Suprapubic skin (tissue), 4 donors: ENCODE measurements at places on chromosomes 12 and 14. TPM values are rescaled to one million over a fixed set of nuclear protein-coding genes. Genes with fewer than 3 reads are reported as not detected.
A peak's percentile ranks its signal among the peaks of the same experiment; 100 is the strongest.

Gene GUCY2C
- 0.11 TPM for total RNA-seq

Gene CCDC196
- total RNA-seq = not detected

Gene EPYC
- not detected for total RNA-seq

Gene IL31
- not detected for total RNA-seq

Gene KRT2
- 1,598 TPM for total RNA-seq

Gene TSPAN11
- 0.64 TPM for total RNA-seq

Gene TRHDE
- 0.89 TPM for total RNA-seq

Gene CPM
- 92.0 TPM for total RNA-seq

Gene RAD9B
- 0.47 TPM for total RNA-seq

Gene PRKD1
- total RNA-seq = 3.9 TPM

DNA sequence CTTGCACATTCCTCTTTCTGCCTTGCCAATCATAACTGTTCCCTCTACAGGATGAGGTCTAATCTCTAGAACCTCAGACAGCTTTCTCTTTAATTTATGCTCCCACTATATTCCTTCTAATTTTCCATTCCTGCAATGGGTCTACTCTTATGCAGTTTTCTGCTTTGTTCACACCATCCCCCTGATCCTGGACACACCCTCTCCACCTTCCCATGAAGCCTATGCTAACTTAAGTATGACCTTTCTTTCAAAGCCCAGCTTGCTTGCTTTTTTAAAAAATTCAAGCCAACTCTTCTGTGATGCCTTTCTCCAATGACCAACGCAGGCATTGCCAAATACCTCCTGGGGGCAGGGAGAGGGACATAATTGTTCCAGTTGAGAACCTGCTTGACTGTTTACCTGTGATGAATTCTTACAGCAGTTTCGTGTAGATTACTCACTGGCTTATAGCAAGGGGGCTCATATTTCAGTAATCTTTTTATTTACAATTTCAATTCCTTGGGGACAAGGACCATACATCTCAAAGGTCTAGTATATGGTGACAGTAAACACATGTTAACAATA is 7.8 kb downstream of the SLC38A1 start:
- no peak overlapping the region for H3K4me3 ChIP-seq
- H3K27ac ChIP-seq = no peak overlapping the region
- H3K4me1 ChIP-seq = peaks cover 43% of the 10 kb centered on the region

DNA sequence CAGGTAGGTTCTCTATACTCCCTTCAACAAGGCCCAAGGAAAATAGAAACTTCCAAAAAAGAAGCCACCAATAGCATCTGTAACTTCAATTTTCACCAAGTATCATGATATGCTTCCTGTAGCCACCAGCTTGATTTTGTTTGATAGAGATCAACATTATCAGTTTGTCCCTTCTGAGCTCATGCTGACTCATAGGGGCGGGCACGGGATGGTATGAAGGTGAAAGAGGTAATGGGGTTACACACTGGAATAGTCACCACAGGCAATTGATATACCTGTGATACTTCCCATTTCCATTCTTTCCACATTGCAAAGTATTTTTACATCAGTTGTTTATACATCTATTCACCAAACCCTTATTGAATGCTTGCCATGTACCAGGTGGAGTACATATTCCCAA is 134.1 kb downstream of the KCNA5 start:
- no peaks in the 10 kb centered on the region for H3K36me3 ChIP-seq
- DNase-seq = no peak
- no peaks in the 10 kb centered on the region for H3K4me1 ChIP-seq
- H3K27ac ChIP-seq = no peak overlapping the region

- H3K4me3 ChIP-seq = no peak overlapping the region
- DNase-seq = no peak
- peaks cover 86% of the 10 kb centered on the region for H3K36me3 ChIP-seq
- no peak overlapping the region for H3K27ac ChIP-seq
These were observed 34.8 kb upstream of the MAPKAPK5 start for GRCh38 chr12:111807232-111807631.

DNA sequence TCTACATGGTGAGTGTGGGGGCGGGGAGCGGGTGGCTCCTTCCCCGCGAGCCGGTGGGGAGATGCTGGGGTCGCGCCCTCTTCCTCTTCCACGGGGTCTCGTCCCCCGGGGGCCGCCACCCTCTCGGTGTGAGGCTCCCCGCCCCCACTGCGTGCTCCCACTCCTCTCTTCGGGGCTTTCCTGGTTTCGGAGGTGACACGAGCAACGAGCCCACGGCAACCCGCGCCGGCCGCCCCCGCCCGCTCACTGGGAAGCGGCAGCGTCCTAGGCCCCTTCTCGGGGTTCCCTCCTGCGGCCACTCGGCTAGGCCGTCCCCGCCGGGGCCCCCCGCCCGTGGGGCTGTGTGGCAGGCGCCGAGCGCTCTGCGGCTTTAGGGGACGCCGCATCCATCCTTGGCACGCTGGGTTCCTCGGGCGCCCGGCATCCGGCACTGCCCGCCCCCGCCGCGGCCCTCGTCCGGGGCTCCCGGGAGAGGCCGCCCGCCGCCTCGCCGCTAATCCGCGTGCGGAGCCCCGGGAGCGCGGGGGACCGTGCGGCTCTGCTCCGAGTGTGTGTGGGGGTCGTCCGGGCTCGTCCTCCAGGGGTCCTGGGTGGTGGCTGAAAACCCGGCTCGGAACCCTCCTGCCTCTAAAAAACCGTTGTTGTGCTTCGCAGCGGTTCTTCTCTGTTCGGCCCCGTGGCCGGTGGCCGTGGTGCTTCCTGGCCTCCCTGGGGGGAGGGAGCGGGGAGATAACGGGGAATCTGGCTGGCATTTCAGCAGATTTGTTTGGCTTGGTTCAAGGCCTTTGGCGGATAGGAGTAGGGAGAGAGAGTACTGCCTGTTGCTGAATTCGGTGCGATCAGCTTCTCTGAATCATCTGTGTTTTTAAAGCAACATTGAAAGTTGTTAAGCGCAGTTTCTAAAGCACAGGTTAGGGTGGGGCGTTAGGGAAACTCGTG is 1.0 kb downstream of the PCNX1 start:
- peak overlapping the region; percentile 96 for H3K27ac ChIP-seq
- DNase-seq = peak; percentile 81
- peak overlapping the region; percentile 100 for H3K4me3 ChIP-seq
- H3K4me1 ChIP-seq = peaks cover 48% of the 10 kb centered on the region
- no peaks in the 10 kb centered on the region for H3K27me3 ChIP-seq

GRCh38 chr12:2756756-2757155 is 38.0 kb upstream of the FKBP4 start:
- DNase-seq = no peak
- peaks cover 2% of the 10 kb centered on the region for H3K27me3 ChIP-seq
- H3K4me1 ChIP-seq = peaks cover 3% of the 10 kb centered on the region

- no peak overlapping the region for H3K4me3 ChIP-seq
- H3K27ac ChIP-seq = no peak overlapping the region
- DNase-seq = no peak
- no peaks in the 10 kb centered on the region for H3K27me3 ChIP-seq
These were observed 124.2 kb upstream of the PLEKHA5 start for GRCh38 chr12:19005257-19005801.

- no peak overlapping the region for H3K4me3 ChIP-seq
- H3K27ac ChIP-seq = no peak overlapping the region
- H3K27me3 ChIP-seq = no peaks in the 10 kb centered on the region
- no peaks in the 10 kb centered on the region for H3K36me3 ChIP-seq
These were observed 16.0 kb downstream of the PROX2 start for GRCh38 chr14:74859757-74860552.

DNA sequence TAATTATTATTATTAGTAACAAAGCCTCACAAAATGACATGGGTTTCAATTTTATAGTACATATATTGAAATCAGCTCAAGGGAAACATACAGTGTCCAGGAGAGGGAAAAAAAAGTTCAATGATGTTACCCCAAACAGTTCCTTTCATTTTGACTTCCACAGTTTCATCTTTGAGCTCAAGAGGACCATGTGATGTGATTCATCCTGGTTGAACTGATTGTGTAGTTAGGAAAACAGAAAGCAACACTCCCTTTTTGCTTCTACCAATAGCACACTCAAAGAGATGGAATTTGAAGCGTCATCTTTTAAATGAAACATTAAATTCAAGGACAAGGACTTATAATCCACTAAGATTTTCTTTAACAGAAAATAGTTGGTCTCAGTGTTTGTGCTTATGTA is 461.0 kb downstream of the FOXG1 start:
- DNase-seq = no peak
- no peak overlapping the region for H3K27ac ChIP-seq
- no peak overlapping the region for H3K4me3 ChIP-seq
- no peaks in the 10 kb centered on the region for H3K4me1 ChIP-seq
- H3K36me3 ChIP-seq = no peaks in the 10 kb centered on the region

GRCh38 chr14:99513183-99513694 is 32.0 kb downstream of the CCNK start:
- no peak overlapping the region for H3K27ac ChIP-seq
- H3K27me3 ChIP-seq = no peaks in the 10 kb centered on the region
- H3K36me3 ChIP-seq = peaks cover 67% of the 10 kb centered on the region
- DNase-seq = peak; percentile 76
- peaks cover 15% of the 10 kb centered on the region for H3K4me1 ChIP-seq
- no peak overlapping the region for H3K4me3 ChIP-seq

DNA sequence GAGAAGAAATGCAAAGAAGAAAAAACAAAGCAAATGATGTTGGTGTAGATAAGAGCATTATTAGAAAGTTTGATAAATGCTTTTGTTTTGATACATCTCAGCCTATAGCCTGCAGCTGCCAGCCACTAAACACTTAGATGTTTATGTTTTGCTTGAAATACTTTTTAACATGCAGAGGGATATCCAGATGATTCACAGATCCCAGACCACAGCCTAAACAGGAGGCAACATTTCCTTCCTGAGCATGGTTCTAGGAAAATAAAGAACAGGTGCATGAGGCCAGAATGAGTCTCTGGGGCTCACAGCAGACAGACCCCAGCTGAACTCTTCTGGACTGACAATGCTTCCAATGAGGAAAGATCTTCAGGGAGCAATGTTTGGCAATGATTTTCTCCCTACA is 103.7 kb upstream of the EEA1 start:
- H3K4me1 ChIP-seq = peaks cover 3% of the 10 kb centered on the region
- DNase-seq = no peak
- H3K36me3 ChIP-seq = no peaks in the 10 kb centered on the region
- H3K27ac ChIP-seq = no peak overlapping the region
- H3K4me3 ChIP-seq = no peak overlapping the region

DNA sequence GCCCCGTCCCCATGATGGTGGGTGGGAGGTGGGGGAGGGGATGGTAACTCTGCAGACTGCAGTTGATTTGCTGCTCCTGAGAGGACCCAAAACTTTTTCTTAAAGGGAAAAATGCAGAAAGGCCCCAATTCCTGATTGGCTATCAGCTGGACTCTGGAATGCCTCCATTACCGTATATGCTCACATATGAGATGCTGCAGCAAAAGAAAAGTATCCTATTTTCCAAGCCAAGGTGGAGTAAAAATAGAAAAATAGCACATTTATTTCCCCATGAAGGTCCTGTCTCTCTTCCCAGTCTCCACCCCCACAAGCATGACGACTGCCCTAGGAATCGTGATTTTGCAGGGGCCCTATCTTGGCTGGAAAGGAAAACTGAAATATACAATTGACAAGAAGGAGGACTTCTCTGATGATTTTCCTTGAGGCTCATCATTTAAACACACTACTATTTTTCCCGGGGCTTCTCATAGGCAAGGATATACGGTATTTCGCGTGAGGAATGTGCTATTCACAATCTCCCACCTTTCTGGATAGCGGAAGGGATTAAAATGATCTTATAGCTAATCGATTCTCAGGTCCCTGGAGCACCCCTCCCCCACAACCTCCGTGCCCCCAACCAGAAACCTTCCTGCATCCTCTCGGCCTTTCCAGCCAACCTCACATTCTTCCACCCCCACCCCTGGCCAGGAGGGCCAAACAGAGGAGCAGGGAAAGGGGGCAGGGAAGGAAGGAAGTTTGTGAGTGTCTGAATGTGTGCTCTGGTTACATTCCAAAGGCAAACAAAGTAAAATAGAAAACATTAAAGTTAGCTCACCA is 138.9 kb upstream of the CCND2 start:
- no peak overlapping the region for H3K4me3 ChIP-seq
- H3K4me1 ChIP-seq = no peaks in the 10 kb centered on the region
- no peak overlapping the region for H3K27ac ChIP-seq
- no peaks in the 10 kb centered on the region for H3K36me3 ChIP-seq
- H3K27me3 ChIP-seq = peaks cover 4% of the 10 kb centered on the region
- DNase-seq = no peak

DNA sequence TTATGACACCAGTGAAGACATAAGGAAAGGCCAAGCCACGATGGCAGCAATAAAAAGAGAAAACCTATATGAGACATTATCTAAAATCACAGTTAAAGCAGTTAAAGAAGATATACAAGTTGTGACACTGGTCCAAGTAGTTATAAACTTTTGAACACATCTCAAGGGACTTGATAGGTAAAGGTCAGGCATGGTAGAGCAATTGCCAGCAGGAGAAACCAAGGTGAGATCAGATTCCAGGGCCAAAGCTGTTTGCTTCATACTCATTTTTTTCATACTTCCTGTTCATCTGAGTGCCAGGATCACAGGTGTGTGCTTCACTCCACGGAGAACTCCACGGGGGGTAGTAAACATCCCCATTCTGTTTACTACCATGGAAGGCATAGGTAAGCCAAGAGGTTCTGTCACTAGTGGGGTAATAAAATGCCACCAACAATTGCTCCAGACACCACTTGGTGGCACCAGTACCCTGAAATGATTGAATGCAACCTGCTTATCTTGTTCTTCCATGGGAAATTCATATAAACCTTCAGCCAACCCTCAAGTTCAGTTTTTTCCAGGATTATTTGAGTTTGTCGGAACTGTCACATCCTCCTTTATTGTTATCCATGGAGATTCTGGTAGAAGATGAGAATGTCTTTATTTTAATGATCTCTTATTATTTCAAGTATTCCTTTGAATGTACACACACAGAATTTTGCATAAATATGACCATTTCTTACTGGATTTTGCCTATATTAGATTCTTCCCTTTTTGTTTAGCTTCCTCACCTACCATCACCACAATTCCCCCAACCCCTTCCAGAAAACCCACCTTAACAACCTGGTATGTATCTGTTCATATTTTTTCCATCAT is 59.2 kb upstream of the TSPAN8 start:
- DNase-seq = no peak
- no peaks in the 10 kb centered on the region for H3K36me3 ChIP-seq
- peaks cover 3% of the 10 kb centered on the region for H3K4me1 ChIP-seq
- no peaks in the 10 kb centered on the region for H3K27me3 ChIP-seq
